Stimulated activated CD4-positive, alpha-beta T cell treated with anti-CD3 and anti-CD28 coated beads, Interleukin-15, amount 100 ng/mL, for 1 hour (primary cell): ENCODE measurements at places on chromosomes 2 and 18.

- no peak for DNase-seq
These were observed 2.4 kb upstream of the SATB2 start for GRCh38 chr2:199460101-199460671.

GRCh38 chr2:207692206-207693065, 19.0 kb upstream of the CCNYL1 start:
- DNase-seq: no peak

DNA sequence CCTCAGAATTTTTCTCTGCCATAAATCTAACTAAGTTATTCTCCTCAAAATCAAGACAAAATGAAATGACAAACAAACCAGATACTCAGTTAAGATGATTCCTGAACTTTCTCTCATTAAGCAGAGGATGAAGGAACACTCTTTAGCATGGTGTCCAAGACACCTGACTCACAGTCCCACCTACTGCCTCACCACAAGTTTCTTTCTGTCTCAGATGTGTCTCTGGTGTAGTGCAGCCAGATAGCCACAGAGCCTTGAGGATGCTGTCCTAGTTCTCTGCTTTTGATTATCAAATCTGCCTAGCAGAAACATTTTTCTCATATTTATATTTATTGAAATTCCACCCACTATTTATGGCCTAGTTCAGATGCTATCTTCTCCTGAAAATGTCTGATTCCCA, 103.6 kb upstream of the TMEM200C start:
- no peak for DNase-seq

DNA sequence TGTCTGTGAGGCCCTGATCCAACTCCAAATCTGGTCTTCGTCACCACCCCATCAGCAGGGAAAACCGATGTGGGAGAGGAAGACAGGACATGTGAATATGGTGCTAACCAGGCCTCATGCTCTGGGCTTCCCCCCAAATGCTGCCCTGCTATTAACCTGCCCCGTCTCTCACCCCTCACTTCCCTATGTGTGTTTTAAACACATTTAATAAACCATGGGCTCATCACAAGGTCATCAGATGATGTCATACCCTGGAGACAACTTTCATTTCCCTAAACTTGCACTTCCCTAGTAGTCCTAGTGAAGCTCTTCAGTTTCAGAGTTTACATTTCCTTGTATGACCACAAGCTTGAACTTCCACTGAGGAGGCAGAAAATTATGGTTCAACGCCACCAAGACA, 49.9 kb downstream of the CD8B2 start:
- DNase-seq: no peak

DNA sequence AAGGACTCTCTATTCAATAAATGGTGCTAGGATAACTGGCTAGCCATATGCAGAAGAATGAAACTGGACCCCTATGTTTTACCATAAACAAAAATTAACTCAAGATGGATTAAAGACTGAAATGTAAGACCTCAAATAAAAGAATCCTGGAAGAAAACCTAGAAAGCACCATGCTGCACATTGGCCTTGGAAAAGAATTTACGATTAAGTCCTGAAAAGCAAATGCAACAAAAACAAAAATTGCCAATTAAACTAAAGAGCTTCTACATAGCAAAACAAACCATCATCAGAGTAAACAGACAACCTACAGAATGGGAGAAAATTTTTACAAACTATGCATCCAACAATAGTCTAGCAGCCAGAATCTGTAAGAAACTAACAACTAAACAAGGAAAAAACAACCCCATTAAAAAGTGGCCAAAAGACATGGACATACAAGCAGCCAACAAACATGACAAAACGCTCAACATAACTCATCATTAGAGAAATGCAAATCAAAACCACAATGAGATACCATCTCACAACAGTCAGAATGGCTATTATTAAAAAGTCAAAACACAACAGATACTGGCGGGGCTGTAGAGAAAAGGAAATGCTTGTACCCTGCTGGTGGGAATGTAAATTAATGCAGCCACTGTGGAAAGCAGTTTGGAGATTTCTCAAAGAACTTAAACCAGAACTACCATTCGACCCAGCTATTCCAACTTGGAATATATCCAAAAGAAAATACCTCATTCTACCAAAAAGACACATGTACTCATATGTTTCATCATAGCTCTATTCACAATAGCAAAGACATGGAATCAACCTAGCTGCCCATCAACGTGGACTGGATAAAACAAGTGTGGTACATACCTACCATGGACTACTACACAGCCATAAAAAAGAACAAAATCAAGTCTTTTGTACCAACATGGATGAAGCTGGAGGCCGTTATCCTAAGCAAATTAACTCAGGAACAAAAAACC, 30.6 kb downstream of the SEPTIN10 start:
- no peak for DNase-seq

DNA sequence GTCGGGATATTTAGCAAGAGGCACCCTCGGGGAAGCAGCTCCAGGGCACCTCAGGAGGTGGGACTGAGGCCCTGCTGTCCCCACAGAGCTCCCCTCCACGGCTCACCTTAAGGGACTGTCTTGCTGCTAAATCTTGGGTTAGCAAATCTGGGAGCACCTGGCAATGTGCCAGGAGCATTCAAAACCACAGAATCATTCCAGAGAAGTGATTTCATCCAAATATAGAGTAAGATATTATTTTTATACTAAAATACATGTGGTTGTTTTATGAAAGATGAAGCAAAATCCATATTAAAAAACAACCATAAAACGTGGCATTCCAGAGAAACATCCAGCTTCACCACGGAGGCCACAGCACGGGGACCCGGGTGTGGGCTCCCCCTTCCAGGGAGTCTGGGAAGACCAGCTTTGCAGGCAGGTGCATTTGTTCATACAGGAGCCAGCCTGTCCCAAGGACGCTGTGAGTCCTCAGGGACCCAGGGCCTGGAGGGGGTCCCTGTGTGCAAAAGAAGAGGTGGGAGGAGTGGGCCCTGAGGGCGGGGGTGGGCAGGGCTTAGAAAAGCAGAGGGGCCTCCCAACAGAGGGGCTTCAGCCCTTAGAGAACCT, 16.3 kb downstream of the HS1BP3 start:
- DNase-seq: no peak

- no peak for DNase-seq
These were observed 183.8 kb upstream of the STON1 start for GRCh38 chr2:48346124-48346536.

GRCh38 chr2:214079032-214079431, 331.8 kb upstream of the VWC2L start:
- DNase-seq: no peak

DNA sequence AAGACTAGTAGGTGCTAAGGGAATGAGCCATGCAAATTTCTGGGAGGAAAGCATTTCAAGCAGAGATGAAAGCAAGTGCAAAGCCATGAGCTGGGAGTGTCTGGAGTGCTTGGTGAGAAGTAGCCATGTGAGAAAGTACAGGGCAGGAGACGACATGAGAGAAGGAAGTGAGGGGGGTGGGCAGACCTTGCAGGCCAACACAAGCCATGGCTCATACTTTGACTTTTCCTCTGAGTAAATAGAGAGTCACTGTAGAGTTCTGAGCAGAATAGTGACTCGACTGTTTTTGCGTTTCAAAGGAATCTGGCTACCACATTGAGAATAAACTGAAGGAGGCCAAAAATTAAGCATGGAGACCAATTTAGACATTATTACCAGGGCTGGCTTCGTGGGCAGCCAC, 42.2 kb downstream of the SCN2A start:
- DNase-seq: no peak

GRCh38 chr2:10575609-10576280, 114.0 kb downstream of the NOL10 start:
- DNase-seq: no peak

DNA sequence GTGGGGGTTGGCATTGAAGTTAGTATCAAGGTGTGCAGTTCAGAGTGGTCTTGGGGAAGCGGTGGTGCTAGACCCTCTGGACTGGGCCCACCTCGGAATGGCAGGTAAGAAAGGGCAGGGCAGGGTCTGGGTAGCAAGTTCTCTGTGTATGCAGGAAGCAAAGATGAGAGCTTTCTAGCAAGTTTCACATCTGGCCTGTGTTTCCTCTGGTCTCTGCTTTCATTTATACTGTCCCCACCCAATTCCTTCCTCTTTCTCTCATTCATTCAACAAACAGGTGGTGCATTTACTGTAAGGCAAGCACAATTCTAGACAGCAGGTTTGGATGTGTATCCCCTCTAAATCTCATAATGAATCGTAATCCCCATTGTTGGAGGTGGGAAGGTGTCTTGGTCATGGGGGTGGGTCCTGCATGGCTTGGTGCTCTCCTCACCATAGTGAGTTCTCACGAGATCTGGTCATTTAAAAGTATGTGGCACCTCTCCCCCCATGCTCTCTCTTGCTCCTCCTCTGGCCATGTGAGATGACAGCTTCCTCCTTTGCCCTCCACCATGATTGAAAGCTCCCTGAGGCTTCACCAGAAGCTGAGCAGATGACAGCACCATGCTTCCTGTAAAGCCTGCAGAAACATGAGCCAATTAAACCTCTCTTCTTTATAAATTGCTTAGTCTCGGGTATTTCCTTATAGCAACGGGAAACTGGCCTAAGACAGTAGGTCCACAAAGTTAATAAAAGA, 51.8 kb downstream of the PKDCC start:
- no peak for DNase-seq

DNA sequence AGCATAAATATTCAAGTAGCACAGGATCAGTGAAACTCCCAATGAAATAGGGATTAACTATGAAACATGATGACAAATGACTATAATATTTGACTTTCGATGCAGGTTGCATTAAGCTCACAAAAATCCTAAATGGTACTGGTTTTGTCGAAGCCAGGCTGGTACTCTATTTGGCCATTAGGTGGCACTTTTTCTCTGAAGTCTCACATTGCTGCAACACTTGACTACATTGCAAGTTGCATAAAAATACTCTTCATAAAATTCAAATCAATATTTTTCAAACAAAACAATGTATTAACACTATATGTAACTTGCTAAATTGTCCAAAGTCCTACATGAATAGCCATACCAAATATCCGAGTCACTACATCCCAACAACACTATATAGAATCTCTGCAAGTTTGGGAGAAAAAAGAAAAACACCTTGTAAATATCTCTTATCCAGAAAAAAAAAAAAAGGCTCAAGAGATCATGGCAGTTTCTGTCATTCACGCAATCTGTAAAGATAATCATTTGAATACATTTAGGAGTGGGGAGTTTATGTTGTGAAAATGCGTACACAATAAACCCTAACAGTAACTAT, 9.5 kb downstream of the RTTN start:
- no peak for DNase-seq

GRCh38 chr2:105791229-105791628, 46.5 kb downstream of the NCK2 start:
- DNase-seq: no peak

DNA sequence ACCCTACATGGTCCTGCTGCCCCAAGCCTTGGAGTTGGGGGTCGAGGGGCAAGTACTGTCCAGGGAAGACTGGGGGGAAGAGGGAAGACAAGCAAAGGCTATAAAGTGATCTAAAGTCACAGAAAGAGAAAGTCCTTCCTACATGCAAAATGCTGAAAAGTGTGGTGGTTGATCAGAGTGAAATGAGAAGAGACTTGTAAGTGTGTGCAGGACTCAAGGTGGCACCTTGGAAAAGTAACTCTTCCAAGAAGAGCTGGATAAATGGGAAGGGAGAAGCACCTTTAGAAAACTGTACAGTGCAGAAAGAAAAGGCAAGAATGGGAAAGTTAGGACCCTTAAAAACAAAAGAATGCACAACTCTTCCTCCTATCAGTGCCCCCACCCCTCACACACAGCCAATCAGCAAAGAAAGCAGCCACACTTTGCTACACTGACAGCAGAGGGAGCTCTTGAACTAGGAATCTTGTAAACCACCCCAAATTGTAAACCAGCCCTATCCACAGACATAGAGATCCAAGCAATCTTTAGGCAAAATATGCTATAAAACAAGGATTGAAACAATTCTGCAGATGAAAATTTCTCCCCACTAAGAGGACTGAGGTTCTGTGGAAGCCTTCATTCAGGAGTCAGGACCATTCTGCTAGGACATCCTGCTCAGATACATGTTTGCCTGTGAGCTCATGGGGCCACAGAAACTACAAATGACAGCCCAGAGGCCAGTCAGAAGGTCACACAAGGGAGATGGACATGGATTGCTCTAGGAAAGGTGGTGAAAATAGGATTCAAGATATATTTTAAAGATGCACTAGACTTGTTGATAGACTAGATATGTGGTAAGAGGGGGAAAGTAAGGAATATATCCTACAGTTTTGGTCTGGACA, 146.4 kb downstream of the FTCDNL1 start:
- DNase-seq: no peak

DNA sequence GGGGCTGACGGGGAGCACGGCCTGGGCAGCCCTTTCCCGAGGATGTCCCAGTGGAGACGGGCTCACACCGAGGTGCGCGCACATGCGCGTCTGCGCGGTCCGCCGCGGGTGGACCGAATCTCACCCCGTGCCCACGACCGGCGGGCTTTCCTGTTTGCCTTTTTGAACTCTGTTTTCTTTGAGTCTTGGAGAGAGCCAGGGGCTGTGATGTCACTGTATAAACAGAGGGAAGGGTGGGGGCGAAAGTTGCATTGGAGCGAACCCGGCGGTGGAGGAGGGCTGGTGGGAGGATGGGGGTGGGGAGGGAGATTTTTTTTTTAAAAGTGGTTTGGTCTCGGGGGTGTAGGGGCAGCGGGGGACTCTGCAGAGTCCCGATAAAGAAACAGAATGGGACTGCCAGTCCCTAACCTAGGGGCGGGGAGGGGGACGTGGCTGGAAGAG, 141.2 kb upstream of the CTAGE1 start:
- DNase-seq: no peak

GRCh38 chr2:146392186-146392585, 1452.6 kb upstream of the ACVR2A start:
- DNase-seq: no peak

DNA sequence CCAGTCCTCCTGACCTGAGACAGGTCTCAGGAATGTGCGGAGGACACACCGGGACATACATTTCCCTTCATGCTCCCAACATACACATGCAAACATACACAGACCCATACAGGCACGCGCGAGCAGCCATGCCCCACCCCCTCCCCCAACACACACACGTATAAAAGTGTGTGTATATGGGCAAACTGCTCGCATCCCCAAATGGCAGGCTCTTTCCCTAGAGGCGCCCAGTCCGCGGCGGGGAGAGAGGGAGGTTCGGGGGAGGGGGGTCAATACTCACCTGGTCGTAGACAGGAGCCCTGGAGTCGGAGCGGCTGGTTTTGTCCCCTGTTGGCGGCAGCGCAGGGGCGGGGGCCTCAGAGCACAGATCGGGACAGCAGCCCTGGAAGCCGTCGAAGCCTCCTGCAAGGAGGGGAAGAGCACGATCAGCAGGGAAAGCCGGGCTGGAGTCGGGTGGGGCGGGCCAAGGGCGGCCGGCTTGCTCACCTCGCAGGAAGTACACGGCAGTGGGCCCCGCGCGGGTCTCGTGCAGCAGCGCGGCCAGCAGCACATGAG, 682 bp downstream of the DUSP2 start:
- DNase-seq: no peak
